ENCODE measurements at places on chromosomes 12 and 14.

DNA sequence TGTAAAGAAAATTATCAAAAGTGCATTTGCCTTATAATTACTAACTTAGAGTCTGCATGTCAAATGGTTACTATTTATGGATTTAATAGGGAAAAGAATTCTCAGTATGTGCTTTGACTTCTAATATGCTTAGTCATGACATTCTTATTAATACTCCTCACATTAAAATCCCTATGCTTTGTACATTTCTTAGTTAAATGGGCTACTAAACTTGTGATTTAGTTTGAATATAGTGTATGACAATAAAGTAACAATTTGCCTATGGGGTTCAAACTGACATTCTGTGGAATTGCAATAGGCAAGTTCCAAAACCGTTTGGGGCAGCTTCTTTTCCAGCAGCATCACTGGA lies 361.9 kb upstream of the TMTC1 start:
- DNase-seq: no peak

- DNase-seq: no peak
Observed at GRCh38 chr14:87207756-87208155, 785.2 kb downstream of the GALC start.

GRCh38 chr12:128784030-128784760 lies 39.6 kb downstream of the SLC15A4 start:
- no peak for DNase-seq

- no peak for DNase-seq
Observed at GRCh38 chr12:31215518-31216232, 110.3 kb downstream of the SINHCAF start.

DNA sequence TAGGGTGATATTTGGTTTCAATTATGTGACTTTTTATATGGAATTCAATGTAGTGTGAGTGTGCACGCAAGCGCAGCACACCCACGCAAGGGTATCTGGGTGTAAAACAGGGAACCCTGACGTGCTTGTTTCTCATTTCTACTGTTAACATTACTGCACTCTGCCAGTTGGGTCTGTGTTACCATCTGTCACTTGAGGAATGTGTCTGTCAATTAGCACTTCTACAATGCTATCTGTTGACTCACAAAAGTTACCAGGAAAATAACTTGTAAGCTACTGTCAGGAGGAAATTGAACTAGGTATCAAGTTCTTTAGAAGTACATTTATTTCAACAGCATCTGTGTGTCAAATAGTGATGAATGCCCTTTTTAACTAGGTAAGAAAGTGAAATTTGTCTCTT lies 695.5 kb upstream of the LRFN5 start:
- DNase-seq: no peak

GRCh38 chr14:59591641-59592370 lies 15.2 kb upstream of the CCDC175 start:
- DNase-seq: no peak

DNA sequence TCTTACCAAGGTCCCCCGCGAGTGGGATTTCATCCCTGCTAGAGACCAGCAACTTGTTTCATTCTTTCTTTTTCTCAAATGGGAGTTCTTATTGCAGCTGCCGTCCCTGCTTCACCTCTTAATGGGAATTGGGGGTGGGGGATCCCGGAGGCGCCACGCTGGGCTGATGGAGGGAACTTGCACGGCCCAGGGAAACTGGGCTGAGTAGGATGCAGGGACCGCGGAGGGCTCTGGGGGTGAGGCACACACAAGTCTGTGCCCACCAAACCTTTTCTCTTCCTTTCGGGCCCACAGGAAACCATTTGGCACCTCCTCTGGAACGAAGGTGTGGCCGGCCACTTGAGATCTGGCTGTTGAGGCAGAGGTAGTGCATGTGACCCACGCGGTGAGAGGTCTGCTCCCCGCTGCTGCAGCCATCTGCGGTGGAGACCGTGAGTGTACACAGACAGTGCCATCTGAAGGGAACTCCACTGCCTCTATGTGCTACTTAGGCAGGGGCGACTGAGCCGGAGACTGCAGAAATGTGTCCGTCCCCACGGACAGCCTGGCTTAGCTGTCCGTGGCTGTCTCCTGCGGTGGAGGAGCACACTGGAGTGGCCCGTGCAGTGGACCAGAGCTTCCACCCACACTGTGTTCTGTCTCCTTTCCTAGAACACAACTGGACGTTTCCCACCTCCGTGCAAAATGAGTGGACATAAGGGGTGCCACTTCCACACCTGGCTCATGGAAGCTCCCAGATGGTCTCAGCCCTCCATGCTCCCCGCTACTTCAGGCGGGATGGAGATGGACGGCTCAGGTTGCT lies 42.1 kb upstream of the TESC start:
- no peak for DNase-seq

- DNase-seq: no peak
Observed at GRCh38 chr14:105417690-105418121, 1.9 kb upstream of the MTA1 start.

DNA sequence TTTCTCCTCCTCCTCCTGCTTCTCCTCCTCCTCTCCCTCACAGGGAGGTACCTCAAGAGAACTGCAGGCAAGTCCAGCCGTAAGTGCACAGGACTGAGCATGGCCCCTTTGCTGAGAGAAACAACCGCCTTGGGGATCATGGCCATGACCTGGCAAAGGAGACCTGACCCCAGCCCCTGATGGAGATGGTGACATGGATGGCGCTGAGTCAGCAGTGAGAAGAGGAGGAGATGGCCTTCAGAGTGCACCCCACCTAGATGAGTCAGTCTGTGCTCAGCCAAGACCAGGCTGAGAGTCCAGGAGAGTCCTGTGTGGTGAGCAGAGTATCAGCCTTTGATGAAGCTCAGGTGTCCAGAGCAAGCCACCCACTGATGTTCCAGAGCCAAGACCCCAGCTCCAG lies 36.4 kb downstream of the MEG3 start:
- DNase-seq: no peak

DNA sequence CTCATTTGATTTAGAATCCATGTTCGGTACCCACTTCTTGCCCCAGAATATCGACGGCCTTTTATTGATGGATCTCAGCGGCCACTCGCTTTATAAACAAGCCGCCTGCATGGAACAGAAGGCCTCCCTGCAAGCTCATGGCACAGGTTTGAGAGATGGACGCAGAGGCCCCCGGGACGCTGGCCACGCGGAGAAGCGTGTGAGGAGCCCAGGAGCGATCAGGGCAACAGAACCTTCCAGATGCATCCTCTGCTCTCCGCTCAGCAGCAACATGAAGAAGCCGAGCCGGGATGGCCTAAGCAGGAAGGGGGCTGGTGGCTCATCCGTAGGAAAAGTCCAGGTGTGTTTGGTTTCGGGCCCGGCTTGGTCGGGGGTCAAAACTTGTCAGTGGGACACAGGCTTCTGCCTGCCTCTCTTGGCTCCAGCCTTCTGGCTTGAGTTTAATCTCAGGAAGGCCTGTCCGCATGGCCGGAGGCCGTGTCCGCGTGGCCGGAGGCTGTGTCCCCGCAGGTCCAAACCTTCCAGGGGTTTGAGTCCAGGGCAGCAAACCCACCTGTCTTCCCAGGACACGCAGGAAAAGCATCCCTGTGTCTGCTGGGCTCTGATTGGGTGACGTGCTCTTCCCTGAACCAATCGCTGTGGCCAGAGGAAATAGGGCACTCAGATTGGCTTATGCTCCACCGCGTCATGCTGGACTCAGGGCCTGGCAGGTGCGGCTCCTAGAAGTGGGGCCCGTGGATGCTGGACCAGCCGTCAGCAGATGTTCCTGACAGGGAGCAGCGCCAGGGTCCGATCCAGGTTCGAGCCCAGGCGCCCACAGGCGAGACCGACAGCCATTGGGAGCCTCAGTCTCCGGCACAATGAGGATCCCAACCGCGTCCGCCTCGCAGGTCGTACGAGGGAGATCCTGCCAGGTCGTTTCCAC lies 65.0 kb downstream of the GALNT9 start:
- no peak for DNase-seq

DNA sequence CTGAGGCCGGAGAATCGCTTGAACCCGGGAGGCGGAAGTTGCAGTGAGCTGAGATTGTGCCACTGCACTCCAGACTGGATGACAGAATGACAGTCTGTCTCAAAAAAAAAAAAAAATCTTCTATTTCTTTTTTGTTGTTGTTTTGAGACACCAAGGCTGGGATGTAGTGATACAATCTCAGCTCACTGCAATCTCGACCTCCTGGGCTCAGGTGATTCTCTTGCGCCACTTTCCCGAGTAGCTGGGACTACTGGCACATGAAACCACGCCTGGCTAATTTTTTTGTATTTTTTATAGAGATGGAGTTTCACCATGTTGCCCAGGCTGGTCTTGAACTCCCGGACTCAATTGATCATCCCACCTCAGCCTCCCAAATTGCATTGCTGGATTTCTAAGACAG lies 7.3 kb upstream of the SNRNP35 start:
- DNase-seq: no peak

- DNase-seq: no peak
Observed at GRCh38 chr12:19810213-19810612, 370.9 kb downstream of the AEBP2 start.

DNA sequence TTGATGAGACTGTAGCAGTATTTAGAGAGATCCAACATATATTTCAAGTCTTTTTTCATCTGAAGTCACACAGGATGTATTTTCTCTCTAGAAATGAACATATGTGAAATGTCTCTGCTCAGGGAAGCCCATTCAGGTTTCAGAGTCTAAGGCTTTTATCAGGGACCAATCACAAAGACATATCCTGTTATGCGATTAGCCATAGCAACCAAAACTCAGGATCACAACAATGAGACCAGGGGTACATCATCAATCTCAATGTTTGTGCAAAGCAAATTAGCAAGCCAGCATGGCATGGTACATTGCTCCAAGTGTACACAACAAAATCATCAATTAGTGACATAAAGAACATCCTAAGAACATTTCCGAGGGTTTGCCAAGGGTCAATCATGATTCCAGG lies 99.2 kb upstream of the AMN1 start:
- no peak for DNase-seq

GRCh38 chr12:57389033-57389432 lies 41.8 kb downstream of the R3HDM2 start:
- DNase-seq: no peak

GRCh38 chr12:14769466-14769968 lies 33.8 kb downstream of the WBP11 start:
- no peak for DNase-seq

DNA sequence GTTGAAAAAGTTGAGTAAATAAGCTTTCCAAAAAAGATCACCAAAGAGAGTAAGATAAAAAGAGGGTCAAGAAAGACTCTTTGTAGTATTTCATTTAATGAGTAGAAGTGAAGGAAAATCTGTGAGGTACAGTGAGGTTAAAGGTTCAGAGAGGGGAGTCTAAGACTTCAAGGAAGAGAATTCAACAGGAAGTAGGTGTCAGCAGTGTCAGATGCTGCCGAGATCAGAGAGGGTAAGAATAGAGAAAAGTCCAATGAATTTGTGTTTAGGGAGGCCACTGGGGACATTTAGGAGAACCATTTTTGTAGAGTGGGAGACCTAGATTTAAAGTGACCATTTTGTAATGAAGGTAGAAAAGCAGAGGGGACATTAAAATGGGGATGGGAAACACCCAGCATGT lies 71.6 kb upstream of the KRAS start:
- DNase-seq: no peak

- DNase-seq: no peak
Observed at GRCh38 chr12:43271659-43272058, 280.3 kb downstream of the ADAMTS20 start.

All from cortex of kidney (tissue), 1 donor.